ENCODE measurements at places on chromosomes 2 and 18. TPM values are rescaled to one million over a fixed set of nuclear protein-coding genes. Genes with fewer than 3 reads are reported as not detected.

DNA sequence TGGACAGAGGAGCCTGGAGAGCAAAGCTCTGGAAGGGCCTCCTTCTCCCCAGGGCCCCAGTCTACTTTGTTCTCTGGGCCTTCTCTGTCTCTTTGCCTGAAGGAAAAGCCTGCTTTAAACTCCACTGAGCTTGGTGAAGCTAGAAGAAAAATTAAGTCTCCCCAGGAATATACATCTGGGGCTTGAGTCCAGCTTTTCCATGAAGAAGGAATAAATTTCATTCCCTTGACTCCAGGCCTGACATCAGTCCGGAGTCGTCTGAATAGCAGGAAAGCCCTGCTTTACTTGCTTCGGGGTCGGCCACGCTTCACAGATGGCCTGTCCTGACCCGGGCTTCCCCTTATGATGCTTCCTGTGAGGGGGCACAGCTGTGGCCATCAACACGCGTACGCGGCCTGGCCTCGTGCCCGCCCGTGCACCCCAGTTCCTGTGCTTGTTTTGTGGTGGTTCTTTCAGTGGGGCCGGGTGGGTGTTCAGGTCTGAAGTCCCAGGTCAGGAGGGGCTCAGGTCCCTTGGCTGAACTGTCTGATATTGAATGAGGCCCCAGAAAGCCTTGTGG, 73.6 kb downstream of the ACOXL start:
- no peak overlapping the region for H3K4me3 ChIP-seq
- peaks cover 38% of the 10 kb centered on the region for H3K27me3 ChIP-seq
- H3K27ac ChIP-seq = no peak overlapping the region

DNA sequence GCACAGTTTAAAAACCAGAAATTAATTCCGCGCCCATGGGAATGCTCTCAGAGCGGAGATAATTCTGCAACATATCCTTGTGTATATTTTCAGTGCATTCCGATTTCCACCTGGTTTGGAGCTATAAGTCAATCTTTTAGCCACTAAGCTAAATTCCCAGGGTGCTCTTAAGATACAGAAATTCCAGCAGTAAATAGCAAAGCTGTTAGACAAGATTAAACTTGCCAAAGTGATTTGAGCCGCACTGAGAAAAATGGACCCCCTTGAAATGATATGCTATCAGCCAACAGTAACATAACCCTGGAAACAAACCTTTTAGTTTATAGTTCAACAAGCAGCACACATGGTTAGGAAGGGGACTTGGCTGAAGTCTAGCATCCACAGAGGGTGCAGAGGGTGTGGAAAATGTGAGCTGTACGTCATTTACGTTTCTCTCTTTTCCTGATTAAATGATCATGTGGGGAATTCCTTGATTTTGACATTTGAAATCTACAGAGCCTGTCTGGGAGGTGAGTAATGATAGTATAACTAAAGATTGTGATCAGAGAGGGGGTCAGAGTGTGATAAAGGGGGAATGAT, 99.8 kb upstream of the COPS8 start:
- no peaks in the 10 kb centered on the region for H3K36me3 ChIP-seq
- no peak overlapping the region for H3K4me3 ChIP-seq
- peaks cover 6% of the 10 kb centered on the region for H3K4me1 ChIP-seq
- DNase-seq = no peak
- no peak overlapping the region for H3K27ac ChIP-seq

DNA sequence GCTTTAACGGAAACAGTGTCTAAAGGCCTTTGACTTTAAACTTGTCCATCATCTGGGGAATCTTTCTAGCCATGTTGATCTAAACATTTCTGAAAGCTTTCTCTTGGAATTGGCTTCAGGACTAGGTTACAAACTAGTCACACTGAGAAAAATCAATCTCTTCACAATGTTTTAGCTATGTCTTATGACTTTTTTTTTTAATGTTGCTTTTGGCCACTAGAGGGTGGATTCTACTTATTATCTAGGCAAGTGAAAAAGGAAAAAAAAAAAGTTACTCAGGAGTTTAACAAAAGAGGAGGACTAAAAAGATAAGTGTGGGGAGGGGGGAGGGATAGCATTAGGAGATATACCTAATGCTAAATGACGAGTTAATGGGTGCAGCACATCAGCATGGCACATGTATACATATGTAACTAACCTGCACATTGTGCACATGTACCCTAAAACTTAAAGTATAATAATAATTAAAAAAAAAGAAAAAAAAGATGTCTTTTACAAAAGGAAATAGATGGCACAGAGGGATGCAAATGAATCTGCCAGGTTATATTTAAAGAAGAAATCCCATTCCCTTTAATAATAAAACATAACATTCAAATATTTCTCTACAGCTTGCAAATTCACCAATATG, 160.4 kb upstream of the PID1 start:
- H3K4me1 ChIP-seq = no peaks in the 10 kb centered on the region
- DNase-seq = no peak
- H3K4me3 ChIP-seq = no peak overlapping the region
- no peak overlapping the region for H3K27ac ChIP-seq
- H3K36me3 ChIP-seq = no peaks in the 10 kb centered on the region
- H3K27me3 ChIP-seq = no peaks in the 10 kb centered on the region

DNA sequence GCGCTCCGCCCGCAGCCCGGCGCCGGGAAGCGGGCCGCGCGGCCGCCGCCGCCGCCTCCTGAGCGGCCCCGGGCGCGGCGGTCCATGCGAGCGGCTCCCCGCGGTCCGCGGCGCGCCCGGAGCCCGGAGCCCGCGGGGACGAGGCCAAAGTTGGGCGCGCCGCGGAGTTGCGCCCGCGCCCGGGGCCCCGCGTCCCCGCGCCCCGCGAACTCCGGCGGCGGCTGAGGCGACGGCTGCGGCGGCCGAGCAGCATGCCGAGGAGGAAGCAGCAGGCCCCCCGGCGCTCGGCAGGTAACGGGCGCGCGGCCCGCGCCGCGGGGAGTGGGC, 992 bp downstream of the TSHZ1 start:
- peaks cover 53% of the 10 kb centered on the region for H3K4me1 ChIP-seq
- no peak overlapping the region for H3K27ac ChIP-seq
- DNase-seq = no peak
- no peak overlapping the region for H3K4me3 ChIP-seq
- peaks cover 11% of the 10 kb centered on the region for H3K27me3 ChIP-seq

The TUBB8B gene
- not detected for total RNA-seq

- peaks cover 17% of the 10 kb centered on the region for H3K4me1 ChIP-seq
- no peak overlapping the region for H3K4me3 ChIP-seq
- H3K27ac ChIP-seq = no peak overlapping the region
- no peaks in the 10 kb centered on the region for H3K36me3 ChIP-seq
- peak; percentile 37 for DNase-seq
Observed at GRCh38 chr2:9770308-9771100, 72.8 kb upstream of the TAF1B start.
